ENCODE measurements at places on chromosomes 6 and 20. TPM values are rescaled to one million over a fixed set of nuclear protein-coding genes. Genes with fewer than 3 reads are reported as not detected.

SIRPB1 gene
- 0.82 TPM for total RNA-seq

PRKN gene
- total RNA-seq: 3.7 TPM

- no peak for DNase-seq
- no peaks in the 10 kb centered on the region for H3K4me1 ChIP-seq
- H3K4me3 ChIP-seq: no peak overlapping the region
- H3K36me3 ChIP-seq: no peaks in the 10 kb centered on the region
- no peaks in the 10 kb centered on the region for H3K27me3 ChIP-seq
Measured at GRCh38 chr6:141521440-141521839, 611.3 kb upstream of the GJE1 start.

DNA sequence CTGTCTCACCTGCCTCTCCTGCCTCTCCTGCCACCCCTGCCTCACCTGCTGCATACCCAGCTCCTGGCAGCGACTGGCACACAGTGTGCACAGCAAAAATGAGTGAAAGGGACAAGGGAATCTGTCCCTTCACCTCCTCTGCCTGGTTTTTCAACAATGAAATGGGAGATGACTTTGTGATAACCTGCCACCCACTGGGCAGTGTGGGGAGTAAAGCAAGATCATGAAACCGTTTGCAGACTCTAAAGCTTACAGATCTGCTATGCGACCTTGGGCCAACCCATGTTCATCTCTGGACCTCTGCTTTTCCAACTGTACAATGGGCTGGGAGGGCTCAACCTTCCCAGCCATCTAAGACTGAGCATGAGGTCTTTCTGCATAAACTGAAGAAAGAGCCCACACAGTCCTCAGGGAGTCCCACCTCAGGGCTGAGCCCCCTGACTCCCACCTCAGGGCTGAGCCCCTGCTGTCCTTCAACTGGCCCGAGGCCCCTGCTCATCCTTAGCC is 81.1 kb downstream of the RIPOR3 start:
- H3K4me1 ChIP-seq: no peaks in the 10 kb centered on the region
- DNase-seq: no peak
- no peaks in the 10 kb centered on the region for H3K36me3 ChIP-seq
- no peak overlapping the region for H3K27ac ChIP-seq
- no peaks in the 10 kb centered on the region for H3K27me3 ChIP-seq

All from colonic mucosa (tissue), 4 donors.